ENCODE measurements at places on chromosomes 1 and 21.

DNA sequence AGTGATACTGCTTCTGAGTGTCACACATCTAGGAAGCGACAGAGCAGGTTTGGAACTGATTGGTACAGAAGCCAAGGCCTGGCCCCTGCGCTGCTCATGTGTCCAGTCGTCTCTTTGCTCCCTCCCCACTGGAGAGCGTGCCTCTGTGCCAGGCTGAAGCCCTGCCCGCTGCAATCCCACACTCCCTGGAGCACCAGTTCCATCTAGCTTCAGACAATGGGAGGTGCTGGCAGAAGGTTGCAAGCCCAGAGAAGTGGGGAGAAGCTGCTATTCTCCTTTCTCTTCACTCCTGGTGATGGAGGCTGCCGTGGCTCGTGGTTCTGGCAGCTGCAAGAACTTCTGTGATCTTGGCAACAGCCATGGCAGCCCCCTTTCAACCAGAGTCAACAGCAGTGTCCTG is 250.9 kb downstream of the MATN1 start:
- no peak for DNase-seq

- DNase-seq = peak; percentile 86
Measured at GRCh38 chr21:38306433-38307141, 49.8 kb downstream of the KCNJ15 start.

DNA sequence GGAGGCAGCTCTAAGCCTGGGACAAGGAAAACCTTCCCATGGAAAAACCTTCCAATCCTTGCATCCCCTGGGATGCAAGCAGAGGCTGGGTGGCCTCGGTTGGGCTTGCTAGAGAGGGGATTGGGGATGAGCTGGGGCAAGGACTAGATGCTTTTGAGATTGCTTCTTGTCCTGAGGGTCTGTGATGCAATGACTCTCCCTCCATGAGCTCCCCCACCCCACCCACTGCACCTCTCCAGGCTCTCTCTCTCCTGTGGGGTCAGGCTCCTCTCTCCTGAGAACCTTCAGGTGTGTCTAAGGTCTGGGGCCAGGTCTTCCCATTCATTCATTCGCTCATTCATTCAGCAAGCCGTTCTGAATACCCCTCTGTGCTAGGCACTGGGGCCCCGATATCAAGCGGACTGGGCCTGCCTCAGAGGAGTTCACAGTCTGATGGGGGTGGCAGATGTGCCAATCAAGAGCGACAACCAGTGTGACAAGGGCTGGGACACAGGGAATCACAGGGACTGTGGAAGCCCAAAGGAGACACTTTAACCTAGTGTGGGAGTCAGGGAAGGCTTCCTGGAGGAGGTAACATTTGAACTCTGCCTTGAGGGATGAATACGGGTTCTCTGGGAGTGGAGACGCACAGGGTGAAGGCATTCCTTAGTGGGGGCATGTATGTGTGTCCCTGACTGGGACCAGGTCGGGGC is 6.5 kb downstream of the LDLRAD1 start:
- no peak for DNase-seq

GRCh38 chr1:67524143-67525052 is 94.2 kb upstream of the SERBP1 start:
- peak; percentile 82 for DNase-seq

DNA sequence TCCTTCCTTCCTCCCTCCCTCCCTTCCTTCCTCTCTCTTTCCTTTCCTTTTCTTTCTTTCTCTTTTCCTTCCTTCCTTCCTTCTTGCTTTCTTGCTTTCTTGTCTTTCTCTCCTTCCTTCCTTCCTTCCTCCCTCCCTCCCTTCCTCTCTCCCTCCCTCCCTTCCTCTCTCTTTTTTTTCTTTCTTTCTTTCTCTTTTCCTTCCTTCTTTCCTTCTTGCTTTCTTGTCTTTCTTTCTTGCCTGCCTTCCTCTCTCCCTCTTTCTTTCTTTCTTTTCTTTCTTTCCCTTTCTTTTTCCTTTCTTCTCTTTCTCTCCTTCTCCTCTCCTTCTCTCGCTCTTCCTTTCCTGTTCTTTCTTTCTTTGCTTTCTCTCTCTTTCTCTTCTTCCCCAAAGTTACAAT is 728.4 kb upstream of the ADAMTS5 start:
- no peak for DNase-seq

- no peak for DNase-seq
Measured at GRCh38 chr1:242184955-242185354, 186.1 kb upstream of the MAP1LC3C start.

DNA sequence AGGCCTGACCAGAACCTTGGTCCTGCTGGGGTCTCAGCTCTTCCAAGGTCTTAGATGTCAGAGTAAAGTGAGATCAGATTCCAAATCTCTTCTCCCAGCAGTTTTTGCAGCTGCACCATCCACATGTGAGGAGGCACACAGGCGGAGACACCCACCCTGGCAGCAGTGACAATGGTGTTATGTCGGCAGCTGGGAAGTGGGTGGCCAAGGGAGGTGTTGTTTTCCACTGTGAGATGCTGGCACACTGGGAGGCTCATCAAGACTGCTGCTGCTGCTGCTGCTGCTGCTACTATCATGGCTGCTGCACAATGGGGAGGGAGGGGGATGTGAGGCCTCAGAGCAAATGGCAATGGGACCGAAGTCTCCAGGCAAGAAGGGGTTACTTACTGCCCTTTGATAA is 23.6 kb downstream of the CAMK2N1 start:
- DNase-seq = no peak

- no peak for DNase-seq
Measured at GRCh38 chr1:28983509-28984310, 69.3 kb downstream of the EPB41 start.

DNA sequence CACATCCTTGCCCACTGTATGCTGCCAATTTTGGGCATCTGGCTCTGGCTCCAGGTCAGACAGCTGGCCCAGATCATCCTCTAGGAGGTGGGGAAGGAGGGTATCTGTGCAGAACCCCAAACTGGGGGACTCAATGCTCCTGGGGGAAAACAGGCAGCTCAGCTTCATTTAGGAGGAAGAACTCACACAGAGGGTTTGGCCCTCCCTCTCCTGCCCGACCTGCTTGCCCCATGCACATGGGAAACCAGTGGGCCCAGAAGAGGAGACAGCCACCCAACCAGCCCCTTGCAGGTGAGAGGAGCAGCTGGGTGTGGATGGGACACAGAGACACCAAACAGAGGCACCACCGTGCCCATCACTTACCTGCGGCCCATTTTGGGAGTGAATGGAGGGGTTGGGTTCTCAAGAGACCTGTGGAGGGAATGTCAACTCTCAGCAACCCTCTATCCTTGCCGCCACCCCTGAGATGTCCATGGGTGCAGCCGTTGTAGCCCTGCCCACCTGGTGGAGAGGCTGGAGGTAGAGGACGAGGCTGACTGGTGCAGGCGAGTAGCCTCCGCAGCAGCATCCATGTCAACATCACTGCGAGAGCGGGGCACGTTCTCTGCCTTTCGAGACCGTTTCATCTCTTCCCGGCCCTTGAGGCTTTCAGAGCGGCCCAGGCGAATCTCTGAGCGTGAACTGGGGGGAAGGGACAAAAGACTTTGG is 27.5 kb downstream of the LRRC71 start:
- no peak for DNase-seq

DNA sequence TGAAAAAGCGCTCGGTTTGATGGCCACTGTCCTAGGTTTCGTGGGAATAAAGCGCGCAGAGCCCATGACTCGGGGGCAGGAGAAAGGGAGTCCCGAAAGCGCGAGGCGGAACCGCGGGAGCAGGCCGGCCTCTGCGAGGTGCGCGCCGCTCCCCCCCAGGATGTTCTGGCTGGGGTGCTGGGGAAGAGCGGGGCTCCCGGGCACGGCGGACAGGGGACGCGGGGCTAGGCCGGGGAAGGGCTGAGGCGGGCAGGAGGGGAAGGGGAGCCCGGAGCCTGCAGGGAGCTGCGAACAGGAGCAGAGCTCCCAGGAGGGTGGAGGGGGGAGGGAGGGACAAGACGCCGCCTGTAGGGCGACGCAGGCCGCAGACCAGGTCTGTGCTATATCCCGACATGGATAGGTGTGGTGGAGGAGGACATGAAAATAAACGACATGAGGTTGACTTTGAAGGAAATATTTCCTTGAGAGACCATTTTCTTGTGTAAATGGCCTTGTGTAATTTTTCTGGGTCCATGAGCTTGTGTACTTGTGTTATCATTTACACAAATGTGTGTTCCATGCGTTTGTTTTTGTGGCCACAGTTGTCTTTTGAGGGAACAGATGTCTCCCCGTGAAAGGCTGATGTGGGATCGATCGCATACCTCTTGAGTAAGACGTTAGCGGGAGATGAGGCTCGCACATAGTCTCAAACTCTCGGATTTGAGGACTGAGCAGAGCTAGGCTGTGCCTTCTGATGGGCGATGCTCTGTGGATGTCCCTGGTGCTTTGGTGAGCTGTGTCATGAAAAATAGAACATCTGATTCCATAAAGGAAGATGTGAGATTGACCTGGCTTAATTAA is 1.3 kb downstream of the PCNT start:
- peak; percentile 71 for DNase-seq

Measured in epithelial cell of esophagus (primary cell).